ENCODE measurements at places on chromosomes 3 and 15.
A peak's percentile ranks its signal among the peaks of the same experiment; 100 is the strongest.

DNA sequence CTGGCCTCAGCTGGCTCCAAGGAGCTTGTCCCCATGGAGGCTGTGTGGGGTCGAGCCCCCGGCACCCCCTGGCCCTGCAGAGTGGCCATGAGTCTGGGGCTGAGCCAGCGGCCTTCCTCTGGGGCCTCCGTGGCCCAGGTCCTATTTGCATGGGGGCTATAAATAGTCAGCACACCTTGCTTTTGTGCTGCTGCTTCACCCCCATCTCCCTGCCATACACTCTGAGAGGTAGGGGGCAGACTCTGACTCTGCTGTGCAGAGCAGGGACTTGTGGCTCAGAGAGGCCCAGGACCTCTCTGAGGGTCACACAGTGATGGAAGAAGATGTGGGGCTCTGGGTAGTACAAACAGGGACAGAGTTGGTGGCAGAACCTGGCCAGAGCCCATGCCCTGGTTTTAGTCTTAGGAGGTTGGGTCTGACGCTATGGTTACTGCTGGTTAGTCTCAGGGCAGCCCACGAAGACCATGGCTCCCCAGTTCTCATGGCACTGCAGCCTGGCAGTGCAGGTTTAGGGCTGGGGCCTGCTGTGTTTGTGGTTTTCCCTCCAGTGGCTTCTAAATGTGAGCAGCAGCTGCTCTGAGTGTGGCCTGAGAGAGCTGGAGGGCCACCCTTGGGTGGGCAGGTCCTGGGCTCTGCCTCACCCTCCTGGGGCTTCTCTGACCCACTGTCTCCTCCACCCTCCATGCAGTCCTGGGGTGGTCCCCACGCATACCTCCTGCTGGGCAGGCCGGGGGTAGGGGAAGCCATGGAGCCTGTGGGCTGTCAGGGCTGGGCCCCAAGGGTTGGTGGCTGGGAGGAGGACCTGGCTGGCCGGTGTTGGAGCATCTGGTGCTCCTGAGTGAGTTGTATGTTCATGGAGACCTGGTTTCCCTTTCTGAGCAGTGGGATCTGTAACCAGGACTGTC lies 13.6 kb downstream of the PRKCD start:
- DNase-seq, result no peak

DNA sequence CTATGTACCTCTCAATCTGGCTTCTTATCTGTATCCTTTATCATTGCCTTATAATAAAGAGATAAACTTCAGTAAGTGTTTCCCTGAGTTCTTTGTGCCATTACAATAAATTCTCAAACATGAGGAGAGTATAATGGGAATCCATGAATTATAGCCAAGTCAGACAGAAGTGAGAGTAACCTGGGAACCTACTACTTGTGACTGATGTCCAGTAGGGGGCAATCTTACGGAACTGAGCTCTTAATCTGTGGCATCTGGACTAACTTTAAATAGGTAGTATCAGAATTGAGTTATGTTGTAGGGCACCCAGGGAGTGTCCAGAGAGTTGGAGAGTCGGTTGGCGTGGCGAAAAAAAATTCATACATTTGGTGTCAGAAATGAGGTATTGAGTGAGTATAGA lies 542.6 kb downstream of the ZBBX start:
- no peak for DNase-seq

- DNase-seq, result no peak
These were observed 366.2 kb upstream of the DPH6 start for GRCh38 chr15:35912196-35912595.

GRCh38 chr3:40313975-40314860 lies 4.7 kb downstream of the EIF1B start:
- no peak for DNase-seq

- no peak for DNase-seq
These were observed 148.1 kb downstream of the NEK11 start for GRCh38 chr3:131174752-131175151.

- DNase-seq, result no peak
These were observed 8.7 kb downstream of the CD86 start for GRCh38 chr3:122063908-122064307.

DNA sequence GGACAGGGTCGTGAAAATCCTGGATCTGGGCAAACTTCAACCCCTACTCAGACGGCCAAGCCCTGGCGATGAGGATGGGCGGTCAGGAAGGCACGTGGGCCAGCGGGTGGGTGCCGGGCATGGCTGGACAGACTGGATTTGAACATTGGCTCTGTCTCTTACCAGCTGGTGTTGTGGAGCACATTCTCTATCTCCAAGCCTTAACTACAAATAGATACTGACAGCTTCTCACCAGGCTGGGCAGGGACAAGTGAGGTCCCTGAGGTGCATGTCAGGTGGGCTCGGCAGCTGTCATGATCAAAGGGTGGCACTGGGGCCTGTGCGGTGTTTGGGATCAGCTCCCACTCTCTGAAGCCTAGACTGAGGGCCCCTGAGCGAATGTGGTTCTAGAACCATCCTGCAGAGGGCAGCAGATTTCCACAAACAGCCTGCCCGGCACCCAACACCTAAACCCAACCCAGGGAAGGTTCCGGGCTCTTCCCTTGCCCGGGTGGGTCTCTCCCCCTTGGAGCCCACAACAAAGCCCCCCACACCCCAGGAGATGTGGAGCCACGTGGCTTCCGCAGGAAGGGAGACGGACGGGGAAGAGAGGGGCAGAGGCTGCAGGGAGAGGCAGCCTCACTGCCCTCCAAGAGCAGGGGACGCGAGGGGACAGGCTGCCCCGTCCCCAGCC lies 58.4 kb downstream of the RGMA start:
- peak; percentile 44 for DNase-seq

- no peak for DNase-seq
These were observed 644.3 kb downstream of the NR2F2 start for GRCh38 chr15:96974761-96975160.

DNA sequence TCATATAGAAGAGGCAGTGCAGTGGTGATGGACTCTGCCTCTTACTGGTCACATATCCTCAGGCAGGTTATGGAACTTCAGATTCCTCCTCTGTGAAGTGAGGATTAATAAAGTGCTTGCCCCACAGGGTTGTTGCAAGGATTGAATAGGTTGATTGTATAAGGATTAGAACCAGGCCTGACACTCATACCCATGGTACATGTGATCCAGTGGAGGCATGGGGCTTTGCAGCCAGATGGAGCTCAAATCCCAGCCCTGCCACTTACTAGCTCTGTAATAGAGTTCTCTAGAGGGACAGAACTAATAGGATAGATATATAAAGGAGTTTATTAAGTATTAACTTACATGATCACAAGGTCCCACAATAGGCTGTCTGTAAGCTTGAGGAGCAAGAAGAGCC lies 184.6 kb upstream of the EIF1B start:
- no peak for DNase-seq

DNA sequence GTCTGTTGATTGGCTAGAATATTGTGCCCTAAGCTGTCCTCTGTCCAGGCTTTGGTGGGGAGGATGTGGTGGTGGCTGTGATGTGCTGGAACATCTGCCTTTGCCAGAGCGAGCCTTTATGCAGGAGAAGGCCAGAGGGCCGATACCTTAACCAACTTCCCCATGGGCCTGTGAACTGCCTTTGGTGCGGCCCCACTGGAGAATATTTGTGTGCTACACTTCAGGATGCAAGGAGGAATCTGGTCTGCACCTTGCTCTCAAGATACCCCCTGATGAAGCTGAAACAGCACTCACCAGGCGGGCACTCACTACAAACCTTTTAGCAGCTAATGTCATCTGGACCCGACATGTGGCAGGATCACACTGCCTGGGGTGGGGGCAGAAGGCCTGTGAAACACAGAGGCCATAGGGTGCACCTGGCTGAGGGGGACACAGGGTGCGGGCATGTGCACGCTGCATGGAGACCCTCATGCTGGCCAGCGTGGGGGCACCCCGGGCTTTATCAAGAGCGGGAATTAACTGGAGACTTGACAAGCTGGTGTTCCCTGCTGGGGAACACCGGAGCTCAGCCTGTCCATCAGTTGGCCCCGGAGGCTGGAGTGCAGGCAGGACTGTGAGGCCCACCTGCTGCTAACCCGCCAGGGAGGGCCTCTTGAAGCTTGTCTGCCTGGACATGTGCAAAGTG lies 16.4 kb downstream of the PRR23E start:
- DNase-seq, result no peak

- DNase-seq, result no peak
These were observed 116.8 kb downstream of the ZNF280D start for GRCh38 chr15:56616551-56616950.

DNA sequence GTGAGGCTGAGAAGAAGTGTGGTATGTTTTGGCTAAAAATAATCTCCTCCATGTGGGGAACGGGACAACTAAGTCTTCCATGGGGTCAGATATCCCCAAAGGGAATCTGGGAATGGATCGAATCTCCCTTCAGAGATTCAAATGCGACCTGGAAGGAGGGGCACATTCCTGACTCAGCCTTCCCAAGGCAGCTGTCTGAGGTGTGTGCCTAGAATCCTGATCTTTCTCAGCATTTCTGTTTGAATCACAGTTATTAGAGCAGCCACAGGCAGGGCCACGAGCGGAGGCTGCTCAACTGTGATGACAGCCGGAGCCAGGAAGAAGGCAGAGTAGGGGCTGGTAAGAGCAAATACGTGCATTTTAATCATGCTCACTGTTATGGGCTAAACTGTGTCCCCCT lies 135.1 kb downstream of the ADAMTS17 start:
- DNase-seq, result no peak

DNA sequence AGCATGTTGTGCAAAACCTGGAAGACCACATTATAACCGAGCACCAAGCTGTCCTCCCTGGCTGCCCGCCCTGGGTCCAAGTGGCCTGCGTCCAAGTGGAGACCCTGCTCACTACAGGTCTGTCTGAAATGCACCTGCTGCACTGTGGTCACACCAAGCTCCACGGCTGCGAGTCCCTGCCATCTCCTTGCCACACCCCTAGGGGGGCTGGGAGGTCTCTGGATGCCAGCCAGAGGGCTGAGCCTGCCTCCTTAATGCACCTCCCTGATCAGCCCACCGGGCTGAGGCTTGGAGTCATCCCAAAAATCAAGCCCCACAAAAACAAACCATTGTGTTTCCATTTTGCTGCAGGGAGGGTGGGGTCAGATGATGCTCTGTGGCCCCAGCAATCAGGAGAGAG lies 187.1 kb downstream of the MEGF11 start:
- DNase-seq, result no peak

DNA sequence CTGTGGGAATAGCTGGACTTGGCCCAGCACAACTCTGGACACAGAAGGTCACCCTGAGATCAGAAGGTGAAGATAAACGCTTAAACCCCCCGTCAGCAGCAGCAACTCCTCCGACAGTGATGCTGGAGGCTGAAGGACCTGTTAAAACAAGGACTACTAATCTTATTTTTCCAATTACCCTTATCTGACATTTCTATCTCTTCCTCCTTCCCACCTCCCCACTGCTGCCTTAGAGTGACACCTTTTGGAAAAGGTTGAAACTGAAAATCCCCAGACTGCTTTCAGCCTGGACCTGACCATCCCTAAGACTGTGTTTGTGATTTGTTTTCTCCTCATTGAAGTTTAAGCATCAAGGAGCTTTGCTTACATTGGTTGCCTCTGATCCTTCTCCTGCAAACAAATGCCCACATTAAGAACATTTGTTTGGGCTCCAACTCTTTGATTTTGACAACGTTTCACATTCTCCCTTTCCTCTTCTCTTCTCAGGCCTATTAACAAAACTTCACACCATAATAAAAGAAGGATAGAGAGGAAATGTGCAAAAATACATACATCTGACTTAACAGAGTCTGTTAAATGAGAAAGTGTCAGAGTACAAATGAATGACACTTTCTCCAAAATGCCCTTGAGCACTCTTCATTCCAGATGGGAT lies 410.6 kb upstream of the WNT5A start:
- no peak for DNase-seq
